ENCODE measurements at places on chromosomes 1 and 21.

DNA sequence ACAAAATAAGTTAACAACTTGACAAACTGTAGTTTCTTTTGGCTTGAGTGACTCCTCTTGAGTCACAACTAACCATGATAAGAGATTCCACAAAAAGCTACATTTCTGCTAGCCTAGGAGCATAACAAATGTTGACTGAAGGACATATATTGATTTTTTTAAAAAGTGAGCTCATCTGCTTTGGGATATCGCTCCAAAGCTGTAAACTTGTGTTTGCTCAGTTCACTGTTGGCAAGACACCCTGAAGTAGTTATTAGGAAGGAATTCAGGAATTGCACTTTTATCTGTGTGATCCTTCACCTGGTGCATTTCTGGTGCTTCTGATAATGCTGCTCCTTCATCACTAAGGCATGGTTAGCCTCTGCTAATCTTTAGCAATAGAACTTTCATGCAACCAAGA is 23.7 kb downstream of the RWDD3 start:
- no peak for DNase-seq

- DNase-seq: no peak
These were observed 995 bp downstream of the CACYBP start for GRCh38 chr1:175000697-175001187.

GRCh38 chr1:209601809-209602657 is 18.5 kb downstream of the CAMK1G start:
- no peak for DNase-seq

DNA sequence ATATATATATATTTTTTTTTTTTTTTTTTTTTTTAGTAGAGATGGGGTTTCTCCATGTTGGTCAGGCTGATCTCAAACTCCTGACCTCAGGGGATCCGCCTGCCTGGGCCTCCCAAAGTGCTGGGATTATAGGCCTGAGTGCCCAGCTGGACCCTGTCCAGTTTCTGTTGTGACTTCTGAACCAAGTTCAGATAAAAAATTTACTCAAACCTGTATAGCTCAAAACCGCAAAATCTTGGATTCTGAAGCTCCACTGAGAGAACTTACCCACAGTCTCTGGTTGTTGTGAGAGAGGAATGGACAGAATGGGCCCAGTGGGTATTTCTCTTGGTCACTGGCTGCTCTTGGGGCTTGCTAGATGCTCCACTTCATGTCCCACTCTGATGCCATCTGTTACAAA is 76.4 kb downstream of the HS2ST1 start:
- no peak for DNase-seq

DNA sequence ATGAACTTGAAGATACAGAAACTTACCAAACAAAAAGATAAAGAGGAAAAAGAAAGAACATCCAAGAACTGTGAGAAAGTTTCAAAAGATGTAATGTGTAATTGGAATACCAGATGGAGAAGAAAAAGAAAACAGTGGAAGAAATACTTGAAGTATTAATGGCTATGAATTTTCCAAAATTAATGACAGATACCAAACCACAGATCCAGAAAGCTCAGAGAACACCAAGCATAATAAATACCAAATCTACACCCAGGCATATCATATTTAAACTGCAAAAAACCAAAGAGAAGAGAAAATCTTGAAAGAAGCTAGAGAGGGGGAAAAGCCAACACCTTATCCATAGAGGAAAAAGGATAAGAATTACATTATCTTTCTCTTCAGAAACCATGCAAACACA is 136.4 kb downstream of the CLIC6 start:
- DNase-seq: no peak

GRCh38 chr1:67434491-67434890 is 4.3 kb upstream of the SERBP1 start:
- no peak for DNase-seq

DNA sequence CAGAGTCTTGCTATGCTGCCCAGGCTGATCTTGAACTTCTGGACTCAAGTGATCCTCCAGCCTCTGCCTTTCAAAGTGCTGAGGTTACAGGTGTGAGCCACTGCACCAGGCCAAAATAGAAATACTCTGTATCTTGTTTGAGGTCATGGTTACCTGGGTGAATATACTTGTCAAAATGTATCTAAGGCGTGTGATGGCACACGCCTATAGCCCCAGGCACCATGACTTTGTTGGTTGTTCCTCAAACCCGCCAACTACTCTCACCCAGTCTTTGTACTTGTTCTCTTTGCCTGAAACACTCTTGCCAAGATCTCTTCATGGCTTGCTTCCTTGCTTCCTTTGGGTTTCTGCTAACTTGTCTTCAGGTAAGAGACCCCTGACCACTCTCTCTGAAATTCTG is 38.0 kb upstream of the RGS5 start:
- DNase-seq: no peak

DNA sequence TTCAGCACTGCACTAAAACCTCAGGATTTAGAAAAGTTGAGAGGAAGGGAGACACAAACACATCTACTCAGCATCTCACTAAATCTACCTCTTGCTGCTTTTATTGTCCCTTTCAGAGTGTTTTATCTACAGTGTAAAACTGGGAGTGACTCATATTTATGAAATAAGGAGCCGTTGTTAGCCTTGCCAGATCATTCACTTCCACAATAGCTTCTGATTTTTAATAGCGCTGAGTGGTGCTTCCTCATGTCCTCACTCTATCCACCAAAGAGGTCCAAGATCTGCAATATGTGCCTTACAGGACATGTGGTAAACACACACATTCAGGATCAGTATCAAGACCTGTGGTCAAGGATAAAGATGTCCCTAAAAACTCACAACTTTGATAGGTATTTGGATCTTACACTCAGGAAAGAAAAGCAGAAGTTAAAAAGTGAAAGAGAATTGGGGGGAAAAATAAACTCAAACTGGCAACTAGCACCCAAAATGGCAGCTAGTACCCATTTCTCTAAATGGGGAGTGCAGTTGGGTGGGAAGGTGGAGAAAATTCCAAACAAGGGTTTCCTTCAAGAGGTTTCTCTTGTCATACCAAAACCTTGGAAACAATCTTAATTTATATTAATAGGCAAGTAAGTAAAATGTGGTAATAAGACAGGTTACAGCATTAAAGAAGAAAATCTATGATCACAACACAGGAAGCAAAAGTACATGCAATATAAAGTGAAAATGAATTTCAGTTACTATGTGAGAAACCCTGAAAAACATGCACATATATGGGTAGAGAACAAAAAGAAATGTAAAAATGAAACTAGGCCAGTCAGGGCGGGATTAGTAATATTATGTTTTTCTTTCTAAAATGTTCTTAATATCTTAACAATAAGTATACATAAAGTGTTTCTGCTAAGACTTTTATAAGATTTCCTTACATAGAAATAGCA is 15.9 kb downstream of the DUSP10 start:
- no peak for DNase-seq

DNA sequence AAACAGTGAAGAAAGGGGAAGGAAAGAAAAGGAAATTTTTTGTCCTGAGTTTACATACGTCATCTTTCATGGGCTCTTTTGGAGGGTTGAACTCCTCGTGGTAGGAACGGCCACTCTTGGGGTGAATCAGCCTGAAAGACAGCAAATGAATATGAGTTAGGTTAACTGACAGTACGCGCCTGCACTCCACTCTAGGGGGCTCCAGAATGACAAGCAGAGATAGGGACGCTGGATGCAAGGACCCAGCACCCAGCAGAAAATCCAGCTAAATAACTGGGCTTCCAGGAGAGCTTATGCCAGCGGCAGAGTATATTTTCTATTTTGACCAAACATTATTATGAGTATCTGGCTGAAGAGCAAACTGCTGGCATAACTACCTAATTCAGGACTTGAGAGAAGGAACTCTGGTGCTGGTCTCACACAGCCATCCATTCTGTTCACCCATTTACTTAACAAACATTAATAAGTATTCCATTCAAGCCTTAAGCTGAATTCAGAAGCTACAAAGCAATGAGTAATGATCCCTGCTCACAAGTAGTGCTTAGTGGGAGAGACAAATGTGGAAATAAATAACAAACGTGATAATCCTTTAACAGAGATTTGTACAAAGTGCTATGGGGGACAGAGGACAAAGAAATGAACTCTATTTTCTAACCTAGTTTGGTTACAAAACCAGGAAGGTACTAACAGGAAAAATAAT is 22.1 kb downstream of the AK2 start:
- no peak for DNase-seq

GRCh38 chr1:230208619-230209261 is 141.7 kb downstream of the GALNT2 start:
- DNase-seq: peak; percentile 30

- DNase-seq: no peak
These were observed 16.4 kb upstream of the LRRC52 start for GRCh38 chr1:165527251-165528007.

- DNase-seq: no peak
These were observed 21.5 kb downstream of the DESI2 start for GRCh38 chr1:244674446-244674845.

- DNase-seq: no peak
These were observed 28.9 kb downstream of the OLFM3 start for GRCh38 chr1:101967871-101968270.

Data from stimulated activated CD8-positive, alpha-beta memory T cell treated with anti-CD3 and anti-CD28 coated beads, Interleukin-12 subunit alpha, Interleukin-12 subunit beta, amount 100 ng/mL, for 4 hours (primary cell).